H1 (cell line): ENCODE measurements at places on chromosomes 11 and 22.

- no peak for DNase-seq
Observed at GRCh38 chr22:50262460-50262911, 1.0 kb upstream of the MAPK12 start.

DNA sequence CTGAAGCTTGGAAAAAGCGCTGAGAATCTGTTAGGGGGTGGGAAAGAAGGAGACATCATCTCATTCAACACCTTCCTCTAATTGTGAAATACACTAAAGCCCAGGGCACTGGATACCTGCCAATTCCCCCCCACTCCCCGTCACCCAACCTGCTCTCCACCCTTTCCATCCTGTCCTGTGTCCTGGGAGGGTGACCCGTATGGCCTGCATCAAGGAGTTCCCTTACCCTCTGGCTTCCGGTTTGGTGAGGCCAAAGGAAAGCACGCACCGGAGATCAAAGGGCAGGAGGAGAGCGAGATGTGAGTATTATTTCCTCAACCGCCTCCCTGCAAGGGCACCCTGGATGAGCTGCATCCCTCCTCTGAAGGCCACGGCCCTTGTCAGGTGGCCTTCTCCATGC, 65.0 kb upstream of the PTPRJ start:
- DNase-seq, result no peak

DNA sequence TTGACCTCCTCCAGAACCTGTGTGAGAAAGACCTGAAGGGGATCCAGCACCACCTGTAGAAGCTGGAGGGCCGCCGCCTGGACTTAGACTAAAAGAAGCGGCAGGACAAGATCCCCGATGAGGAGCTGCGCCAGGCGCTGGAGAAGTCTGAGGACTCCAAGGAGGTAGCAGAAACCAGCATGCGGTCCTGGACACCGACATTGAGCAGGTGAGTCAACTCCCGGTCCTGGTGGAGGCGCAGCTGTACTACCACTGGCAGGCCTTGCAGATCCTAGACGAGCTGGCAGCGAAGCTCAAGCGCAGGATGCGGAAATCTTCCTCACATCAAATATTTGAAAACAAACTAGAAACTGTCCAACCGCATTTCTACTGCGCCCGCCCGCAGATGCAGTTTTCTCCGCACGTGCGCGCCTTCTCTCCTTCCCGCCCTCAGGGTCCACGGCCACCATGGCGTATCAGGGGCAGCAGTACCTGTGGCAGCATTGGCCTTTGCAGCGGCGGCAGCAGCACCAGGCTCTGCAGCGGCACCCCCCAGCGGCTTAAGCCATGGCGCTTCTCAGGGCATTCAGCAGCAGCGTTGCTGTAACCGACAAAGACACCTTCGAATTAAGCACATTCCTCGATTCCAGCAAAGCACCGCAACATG, 10.2 kb downstream of the CLDN25 start:
- no peak for DNase-seq

DNA sequence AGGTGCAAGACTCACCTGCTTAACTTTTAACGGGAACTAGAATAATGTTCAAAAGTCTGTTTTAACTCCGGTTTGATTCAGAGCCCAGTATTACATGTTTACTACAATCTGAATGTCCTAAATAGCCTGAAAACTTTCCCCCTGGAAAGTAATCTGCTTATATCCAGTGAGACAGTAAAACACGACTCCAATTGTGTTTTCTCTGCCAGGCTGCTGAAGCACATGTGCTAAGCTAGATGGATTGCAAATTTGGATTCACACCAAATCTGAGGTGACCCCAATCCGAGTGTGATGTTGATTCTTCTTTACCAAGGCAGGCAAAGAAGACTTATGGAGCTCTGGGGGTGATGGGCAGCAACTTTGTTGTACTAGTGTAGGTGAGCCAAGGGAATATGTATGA, 158.7 kb upstream of the PDGFD start:
- no peak for DNase-seq

GRCh38 chr11:614021-614622, 1.6 kb downstream of the IRF7 start:
- no peak for DNase-seq

DNA sequence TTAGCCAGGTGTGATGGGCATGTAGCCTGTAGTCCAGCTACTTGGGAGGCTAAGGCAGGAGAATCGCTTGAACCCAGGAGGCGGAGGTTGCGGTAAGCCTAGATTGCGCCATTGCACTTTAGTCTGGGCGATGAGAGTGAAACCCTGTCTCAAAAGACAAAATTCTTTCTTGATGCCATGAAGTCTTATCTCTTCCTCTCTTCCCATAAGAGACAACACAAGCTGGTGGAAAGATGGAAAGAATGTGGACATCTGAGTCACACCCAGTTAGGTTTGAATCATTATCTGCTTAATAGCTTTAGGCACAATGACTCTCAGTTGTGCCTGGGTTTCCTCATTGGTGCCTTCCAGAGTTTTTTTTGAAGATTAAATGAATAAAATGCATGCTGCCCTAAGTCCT, 35.3 kb downstream of the KREMEN1 start:
- DNase-seq, result no peak

DNA sequence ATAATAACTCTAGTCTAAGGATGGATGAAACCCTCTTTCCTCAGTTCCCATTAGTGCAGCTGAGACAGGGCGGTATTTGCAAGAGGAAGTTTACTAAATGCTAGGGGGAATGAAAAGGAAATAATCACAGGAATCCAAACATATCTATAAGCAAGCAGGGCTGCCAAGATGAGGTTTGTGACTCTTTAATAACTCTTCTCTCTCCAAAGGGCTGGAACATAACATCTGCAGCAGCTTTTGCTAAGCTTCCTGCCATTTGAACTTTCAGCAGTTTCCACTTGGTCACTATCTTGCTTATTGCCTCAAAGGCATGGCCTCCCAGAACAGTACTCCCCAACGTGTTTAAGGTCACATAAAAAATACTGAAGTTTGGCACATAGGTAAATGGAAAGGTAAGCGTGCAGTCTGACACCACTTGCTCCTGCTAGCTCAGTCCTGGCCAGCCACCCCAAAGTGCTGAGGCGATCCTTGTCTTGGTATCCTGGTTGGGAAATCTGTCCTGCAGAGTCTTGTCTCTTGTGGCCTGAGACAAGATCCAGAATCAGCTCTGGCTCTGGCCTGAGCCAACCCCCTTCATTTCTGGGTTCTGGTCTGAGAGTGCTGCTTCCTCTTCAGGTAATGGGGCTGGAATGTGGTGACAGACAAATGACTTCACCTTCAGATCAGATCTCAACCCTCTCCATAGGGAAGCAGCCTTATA, 81.8 kb downstream of the KCNC1 start:
- no peak for DNase-seq

GRCh38 chr11:62545437-62546243, 966 bp downstream of the AHNAK start:
- peak; percentile 85 for DNase-seq

GRCh38 chr22:40407831-40408717, 37.7 kb downstream of the SGSM3 start:
- DNase-seq, result no peak

DNA sequence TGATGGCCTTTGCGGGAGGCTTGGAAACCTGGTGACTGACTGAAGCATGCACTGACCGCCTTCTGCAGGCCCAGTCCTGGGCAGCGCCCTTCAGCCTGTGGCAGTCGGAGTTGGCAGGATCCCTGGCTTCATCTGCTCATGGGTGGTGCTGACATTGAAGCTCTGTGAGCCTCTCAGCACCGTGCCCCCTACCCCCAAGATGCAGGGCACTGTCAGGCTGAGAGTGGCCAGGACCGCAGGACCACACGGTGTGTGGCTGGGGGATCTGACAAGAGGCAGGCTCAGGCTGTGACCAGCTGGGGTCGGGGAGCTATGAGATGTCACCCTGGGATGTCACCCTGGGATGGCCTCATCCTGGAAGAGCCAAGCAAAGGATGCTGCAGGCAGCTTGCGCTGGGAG, 32.7 kb downstream of the TBC1D22A start:
- DNase-seq, result no peak

GRCh38 chr11:57775491-57775890, 13.9 kb downstream of the CTNND1 start:
- DNase-seq, result no peak

DNA sequence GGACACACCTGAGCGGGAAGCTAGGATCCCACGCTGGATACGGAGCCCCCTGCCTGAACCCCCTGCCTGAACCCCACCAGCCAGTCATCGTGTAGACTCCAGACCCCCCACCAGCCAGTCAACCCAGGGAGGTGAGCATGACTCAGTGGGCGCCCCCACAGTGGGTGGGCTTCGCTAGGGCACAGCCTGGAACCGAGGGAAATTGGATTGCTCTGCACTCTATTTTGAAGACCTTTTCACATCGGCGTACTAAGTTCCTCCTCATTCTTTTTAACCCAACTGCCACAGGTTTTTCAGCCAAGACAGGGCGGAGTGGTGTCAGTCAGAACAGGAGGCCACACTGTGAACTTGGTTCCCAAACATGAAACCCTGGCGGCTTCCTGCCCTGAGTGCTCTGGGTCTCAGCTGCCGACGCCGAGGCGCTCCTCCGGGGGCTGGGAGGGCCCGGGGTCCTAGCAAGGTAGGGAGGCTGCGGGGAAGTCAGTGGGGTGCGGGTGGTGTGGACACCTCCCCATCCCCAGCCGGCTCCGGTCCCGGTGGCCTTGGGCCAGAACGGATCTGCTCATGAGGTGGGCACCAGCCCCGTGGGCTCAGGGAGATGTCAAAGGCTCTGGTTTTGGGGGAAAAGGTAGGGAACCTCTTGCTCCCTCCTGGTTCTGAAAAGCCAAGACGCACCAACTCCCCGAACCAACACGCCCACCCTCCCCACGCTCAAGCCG, 57.0 kb downstream of the BRD1 start:
- no peak for DNase-seq

DNA sequence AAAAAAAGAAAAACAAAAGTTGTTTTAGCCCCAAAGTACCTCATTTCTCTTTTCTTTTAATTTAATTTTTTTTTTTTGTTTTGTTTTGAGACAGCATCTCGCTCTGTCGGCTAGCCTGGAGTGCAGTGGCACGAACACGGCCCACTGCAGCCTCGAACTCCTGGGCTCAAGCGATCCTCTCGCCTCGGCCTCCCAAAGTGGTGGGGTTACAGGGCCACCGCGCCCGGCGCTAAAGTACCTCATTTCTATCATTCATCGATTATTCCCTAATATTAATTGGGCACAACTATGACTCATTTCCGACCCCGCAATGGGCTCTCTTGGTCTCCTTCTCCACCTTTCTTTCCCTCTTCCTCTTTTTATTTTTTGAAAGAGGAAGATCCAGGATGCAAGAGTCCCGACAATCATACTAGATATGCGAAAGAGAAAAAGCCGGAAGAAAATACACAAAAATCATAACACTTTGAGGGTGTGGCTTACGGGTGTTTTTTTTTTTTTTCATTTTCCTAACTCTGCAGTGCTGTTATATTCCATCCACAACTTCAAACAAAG, 475 bp upstream of the AIP start:
- DNase-seq, result no peak

DNA sequence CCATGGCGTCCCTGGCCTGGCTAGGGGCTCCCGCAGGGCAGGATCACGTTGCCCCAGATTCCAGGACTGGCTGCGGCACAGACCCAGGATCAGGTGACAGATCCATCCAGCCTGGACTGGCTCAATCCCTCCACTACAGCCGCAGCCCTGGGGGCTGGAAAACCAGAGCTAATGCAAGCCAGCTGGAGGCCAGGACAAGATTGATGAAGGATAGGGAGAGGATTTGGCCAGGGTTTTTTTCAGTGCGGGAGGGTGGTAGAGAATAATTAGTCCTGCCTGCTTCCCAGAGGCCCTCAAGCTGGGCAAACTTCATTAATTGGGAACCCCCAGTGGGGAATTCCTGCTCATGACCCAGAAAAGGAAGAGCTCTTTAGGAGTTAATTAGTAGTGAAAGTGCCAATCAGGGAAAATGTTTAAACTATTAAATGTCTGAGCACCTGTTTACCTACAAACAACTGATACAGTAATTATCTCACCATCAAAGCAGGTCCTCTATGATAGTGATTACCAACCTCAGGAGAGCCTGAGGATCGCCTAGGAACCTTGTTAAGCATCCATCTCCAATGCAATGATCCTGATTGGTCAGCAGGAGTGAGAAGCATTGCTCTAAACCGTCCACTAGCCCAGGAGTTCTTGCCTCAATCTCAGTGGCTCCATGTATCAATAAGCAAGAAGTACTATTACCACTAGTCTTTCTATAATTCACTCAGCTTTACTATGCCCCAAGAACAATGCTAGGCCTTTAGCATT, 33.0 kb upstream of the MYOD1 start:
- no peak for DNase-seq

DNA sequence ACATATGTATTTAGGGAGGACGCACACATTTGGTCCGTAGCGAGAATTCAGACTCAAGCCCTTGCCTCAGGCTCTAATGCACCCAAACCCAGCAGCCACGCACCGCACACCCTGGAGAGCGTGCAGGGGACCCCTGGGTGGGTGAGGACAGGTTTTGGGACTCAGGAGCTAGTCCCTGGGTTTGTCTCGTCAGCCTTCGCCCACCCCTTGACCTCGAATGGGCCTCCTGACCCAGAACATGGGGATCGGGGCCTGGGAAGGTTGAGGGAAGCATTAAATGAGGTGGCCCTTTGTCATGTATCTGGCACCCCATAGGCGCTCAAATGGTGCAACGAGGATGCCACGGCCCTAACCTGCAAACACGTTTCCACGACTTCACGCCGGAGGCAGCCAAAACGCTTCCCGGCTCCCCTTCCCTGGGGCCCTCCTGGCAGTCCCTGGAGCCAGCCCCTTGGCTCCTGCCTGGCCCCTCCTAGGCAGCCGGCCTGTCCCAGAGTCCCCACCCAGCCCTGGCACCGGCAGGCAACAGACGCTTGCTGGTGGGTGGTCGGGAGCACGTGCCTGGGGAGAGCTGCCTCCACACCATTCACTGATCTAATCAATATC, 5.5 kb upstream of the LINC01488 start:
- peak; percentile 34 for DNase-seq

DNA sequence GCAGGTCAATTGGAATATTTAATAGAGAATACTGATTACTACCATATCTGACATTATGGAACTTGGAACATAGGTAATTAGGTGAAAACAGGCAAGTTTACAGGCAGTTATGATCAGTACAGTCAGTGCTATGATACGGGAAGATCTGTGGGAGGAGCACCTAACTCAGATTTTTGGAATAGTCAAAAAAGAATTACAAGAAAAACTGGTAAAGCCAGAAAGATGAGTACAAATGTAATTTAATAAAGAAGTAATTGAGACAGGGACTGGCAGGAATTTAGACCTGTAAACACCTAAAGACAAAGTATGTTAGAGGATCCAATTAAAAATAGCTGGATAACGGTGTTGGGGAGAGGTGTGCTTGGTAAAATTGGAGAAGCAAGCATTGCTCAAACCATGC, 206.5 kb upstream of the ANO5 start:
- DNase-seq, result no peak
